Activated CD8-positive, alpha-beta memory T cell treated with anti-CD3 and anti-CD28 coated beads for 1 hour (primary cell): ENCODE measurements at places on chromosomes 11 and 22.

GRCh38 chr11:34593085-34593484 is 27.8 kb upstream of the EHF start:
- DNase-seq = no peak

DNA sequence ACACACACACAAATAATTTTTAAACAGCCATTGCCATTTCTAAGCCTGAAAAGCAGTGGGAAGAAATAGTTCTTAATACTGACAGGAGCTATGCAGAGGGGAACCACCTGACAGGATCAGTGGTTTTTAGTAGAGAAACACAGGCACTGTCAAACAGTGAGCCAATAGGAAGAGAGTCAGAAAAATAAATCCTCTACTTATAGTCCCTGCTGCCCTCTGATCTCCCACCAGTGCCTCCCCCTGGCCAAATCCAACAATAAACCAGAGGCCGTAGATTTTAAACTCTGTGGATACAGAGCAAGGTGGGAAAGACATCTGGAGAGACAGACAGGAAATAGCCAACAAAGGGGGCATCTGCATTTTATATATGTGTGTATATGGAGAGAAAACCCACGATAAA is 7.9 kb upstream of the OR56B4 start:
- DNase-seq = no peak

DNA sequence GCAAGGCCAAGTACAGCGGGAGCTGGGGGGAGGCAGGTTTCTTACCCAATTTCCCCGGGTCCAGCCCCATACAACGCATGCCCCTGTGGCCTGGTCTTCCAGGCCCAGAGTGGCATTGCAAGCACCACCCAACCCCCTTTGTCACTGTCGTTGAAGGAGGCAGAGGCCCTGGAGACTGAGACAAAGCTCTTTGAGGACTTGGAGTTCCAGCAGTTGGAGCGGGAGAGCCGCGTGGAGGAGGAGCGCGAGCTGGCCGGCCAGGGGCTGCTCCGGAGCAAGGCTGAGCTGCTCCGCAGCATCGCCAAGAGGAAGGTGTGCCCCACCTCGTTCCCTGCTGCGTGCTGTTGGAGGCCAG is 27.8 kb downstream of the PHLDB1 start:
- no peak for DNase-seq

DNA sequence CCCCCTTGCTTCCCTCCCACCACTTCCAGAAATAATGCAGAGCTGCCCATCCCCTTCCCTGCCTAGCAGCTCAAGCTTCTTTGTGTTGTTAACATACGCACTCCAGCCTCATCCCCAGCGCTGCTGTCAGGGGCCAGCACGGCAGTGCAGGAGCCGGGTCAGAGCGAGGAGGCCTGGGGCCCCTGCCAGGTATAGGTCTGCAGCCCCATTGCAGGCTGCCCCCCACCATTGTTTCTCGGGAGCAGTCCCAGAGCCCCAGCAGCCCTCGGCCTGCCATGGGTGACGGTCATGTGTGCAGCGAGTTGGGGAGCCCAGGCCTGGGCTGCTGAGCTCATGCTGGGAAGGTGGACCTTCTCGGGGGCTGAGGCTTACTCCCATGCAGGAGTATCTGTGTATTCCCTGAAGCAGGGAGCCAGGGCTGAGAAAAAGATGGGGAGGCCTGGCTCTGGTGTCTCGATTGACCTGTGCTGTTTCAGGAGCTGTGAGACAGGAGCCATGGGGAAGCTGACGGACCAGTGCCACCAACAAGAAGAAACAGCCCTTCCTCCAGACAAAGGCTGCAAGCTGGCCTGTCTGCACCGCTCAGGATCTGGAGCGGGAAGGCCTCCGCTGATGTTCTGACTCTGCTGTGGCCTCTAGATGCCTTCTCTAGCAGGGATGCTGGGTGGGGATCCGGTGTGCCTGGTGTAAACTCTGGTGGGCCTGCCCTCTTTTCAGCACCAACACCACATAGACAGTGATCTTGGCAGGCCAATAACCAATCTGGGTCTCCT is 220.5 kb upstream of the B3GAT1 start:
- no peak for DNase-seq

- DNase-seq = no peak
These were observed 32.9 kb upstream of the TRIM29 start for GRCh38 chr11:120170741-120171261.

GRCh38 chr11:96314326-96315020 is 28.5 kb downstream of the MAML2 start:
- no peak for DNase-seq

DNA sequence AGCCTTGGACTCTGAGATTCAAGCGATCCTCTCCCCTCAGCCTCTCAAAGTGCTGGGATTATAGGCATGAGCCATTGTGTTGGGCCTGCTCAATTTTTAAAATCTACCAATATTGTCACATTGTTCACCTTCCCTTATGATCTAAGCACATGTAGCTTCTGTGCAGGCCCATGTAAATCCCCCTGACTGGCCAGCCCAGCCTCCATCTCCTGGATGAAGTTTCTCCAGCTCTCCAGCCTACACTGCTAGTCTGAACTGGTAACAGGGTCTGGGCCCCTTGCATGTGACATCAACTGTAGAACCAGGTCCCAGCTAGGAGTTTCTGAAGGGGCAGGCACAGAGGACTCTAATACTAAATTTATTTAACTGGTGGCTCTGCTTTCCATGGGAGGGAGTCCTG is 32.8 kb upstream of the YPEL1 start:
- no peak for DNase-seq

GRCh38 chr11:65434667-65435410 is 12.2 kb downstream of the NEAT1 start:
- DNase-seq = no peak

DNA sequence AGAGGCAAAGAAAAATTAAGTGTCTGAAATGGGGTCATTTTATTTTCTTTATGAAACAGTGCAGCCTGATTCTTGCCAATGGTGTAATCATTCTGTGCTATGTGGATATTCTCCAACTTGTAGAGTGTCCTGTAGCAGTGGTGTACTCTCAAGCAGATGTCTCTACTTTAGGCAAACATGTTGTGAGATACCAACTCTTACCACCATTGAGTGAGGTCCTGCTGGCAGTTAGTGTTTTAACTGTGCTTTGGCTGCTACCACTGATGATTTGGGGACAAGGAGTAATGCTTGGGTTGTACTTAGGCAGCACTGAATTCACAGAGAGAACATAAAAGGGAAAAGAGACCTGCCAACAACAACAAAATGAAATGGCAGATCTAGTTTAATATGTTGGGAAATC is 122.5 kb downstream of the APIP start:
- no peak for DNase-seq

DNA sequence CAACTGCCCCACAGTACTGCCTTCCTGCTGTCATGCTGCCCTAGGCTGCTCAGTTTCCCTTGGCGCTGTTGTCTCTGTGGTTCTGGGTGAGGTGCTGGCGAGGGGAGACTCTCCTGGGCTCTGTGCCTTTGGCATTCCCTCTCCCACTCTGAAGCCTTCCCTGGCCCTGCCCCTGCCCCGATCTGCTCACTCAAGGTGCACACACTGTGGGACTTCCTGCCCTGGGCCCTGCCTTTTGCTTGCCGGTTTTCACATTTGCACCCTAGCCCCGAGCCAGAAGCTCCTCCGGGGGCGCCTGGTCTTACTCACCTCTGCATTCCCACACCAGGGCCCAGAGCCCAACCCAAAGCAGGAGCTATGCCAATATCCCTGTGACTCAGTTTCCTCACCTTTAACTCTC is 12.0 kb downstream of the B3GAT1 start:
- DNase-seq = no peak

DNA sequence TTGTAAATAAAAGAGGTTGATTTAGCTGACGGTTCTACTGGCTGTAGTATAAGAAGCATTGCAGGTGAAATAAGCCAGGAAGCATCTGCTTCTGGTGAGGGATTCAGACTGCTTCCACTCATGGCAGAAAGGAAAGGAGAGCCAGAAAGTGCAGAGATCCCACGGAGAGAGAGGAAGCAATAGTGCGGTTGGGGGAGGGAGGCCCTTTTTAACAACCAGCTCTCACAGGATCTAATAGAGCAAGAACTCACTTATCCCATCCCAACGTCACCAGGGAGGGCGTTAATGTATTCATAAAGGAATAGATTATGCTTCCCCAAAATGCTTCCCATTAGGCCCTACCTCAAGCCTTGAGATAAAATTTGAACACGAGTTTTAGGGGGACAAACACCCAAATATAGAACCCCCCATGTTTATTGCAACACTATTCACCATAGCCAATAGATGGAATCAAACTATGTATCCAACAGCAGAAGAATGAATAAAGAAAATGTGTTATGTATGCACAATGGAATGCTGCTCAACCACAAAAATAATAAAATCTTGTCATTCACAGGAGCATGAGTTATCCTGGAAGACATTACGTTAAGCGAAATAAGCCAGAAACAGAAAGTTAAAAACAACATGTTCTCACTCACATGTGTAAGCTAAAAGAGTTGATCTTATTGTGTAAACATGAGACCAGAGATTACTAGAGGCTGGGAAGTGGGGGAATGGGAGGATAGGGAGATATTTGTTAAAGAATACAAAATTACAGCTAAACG is 908.3 kb upstream of the ANO3 start:
- DNase-seq = no peak

GRCh38 chr11:124380585-124380984 is 3.7 kb downstream of the OR8B2 start:
- no peak for DNase-seq

DNA sequence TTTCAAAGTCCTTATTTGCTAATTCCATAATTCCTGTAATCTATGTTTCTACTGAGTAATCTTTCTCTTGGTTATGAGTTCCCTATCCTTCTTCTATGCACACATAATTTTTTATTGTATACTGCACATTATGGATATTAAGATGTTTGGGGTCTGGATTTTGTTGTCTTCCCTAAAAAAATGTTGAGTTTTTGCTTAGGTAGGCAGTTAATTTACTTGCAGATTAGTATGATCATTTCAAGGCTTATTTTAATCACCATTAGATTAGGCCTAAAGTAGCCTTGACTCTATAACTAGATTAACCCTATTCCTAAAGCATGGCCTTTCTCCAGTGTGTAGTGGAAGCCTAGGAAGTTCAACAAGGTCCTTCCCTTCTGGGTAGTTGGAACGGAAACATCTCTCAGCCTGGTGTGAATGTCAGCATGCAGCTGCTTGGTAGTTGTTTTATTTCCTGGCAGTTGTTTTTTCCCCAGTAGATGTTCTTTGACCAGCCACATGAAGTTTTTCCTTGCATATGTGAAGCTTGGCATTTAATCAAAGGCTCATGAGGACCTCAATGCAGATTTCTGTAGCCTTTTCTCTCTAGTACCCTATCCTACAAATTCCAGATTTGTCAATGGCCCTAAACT is 419.3 kb upstream of the NARS2 start:
- DNase-seq = no peak

- DNase-seq = no peak
These were observed 37.1 kb upstream of the BSX start for GRCh38 chr11:123018702-123019101.

- DNase-seq = no peak
These were observed 80.4 kb upstream of the PRR5 start for GRCh38 chr22:44621401-44622146.

DNA sequence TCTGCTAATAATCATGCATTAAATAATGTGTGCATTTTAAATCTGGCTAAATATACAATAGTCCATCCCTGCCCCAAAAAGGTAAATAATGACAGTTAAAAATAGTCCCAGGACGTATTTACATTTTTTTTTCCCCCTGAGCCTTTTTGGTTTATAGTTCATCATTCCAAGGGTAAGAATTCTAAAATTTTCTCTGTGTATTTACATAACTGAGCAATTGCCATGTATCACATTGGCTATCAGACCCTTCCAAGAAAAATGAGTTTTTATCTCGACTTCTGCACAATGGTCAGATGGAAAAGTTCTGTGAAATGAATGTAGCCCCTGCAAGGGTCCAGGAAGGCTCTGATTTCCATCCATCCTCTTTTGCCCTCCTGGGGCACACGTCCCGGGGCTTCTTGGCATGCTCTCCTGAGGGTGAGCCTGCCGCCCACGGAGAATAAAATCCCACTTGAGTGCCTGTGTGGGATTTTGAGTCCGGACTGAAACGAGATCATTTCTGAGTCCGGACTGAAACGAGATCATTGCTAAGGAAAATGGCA is 94.1 kb upstream of the ANO1 start:
- no peak for DNase-seq

DNA sequence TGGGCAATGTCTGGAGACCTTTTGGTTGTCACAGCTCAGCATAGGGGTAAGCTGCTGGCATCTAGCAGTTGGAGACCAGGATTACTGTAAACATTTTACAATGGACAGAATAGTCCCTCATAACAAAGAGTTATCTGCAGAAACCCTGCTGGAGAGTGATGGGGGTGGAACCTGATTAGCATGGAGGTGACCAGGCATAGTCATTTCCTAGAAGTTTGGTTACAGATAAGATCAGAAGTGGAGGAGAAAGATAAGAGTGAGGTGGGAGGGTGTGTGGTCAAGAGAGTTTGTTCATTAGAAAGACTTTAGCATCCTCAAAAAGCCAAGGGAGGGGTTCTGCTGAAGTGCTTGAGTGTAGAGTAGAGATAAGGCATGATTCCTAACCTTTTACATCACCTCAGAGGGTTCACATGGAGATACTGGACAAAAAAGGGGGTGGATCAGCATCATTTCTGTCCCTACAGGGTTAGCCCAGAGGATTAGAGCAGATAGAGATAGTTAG is 38.8 kb downstream of the PRDM11 start:
- DNase-seq = no peak

- DNase-seq = no peak
These were observed 1.6 kb downstream of the CD81 start for GRCh38 chr11:2378527-2379210.

DNA sequence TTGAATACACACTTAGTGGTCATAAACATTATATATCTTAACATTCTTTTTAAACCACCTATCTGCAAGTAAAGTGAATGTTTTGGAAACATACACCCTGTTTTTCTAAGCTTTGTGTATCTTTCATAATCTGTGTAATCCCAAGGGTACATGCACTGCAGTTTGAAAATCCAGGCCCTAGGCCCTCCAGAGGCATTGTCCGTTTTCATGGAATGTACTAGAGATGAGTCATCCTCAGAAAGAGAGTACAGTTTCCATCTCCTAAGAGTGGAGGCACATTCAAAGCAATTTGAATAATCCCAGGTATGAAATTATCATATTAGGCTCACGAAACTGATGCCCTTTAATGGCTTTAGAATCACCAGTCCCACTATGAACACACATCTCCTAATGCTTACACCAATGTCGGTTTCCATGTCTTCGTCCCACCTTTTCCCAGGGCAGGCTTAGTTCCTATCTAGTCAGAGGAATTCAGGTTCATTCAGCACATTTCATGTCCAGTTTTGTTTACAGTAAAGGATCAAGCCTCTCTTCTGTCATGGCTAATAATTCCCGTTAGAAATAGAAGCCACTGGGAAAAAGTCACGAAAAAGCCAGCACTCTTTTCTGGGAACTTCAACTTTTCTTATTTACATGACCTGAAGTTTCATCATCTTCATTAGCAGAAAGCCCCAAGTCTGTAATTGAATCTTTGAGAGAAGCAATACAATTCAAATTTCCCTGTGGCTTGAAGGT is 39.5 kb upstream of the CD44 start:
- no peak for DNase-seq
